HT1080 (cell line): ENCODE measurements at places on chromosomes 1 and 21. TPM values are rescaled to one million over a fixed set of nuclear protein-coding genes. Genes with fewer than 3 reads are reported as not detected.

SLC30A10 gene
- total RNA-seq = not detected in 2 replicates

PLPPR4 gene
- total RNA-seq = 0.05 TPM in 1 of 2 replicates, not detected in the other

DLGAP3 gene
- 0.05 and 0.13 TPM in 2 replicates for total RNA-seq

DIP2A gene
- 16.7 and 17.7 TPM in 2 replicates for total RNA-seq

COL9A2 gene
- 0.07 and 0.43 TPM in 2 replicates for total RNA-seq

IRF6 gene
- 0.05 TPM in 1 of 2 replicates, not detected in the other for total RNA-seq

CEPT1 gene
- total RNA-seq = 29.3 and 35.7 TPM in 2 replicates

CRYBG2 gene
- 0.03 and 0.27 TPM in 2 replicates for total RNA-seq

SPRR2E gene
- not detected in 2 replicates for total RNA-seq

SPOCD1 gene
- 16.4 and 25.2 TPM in 2 replicates for total RNA-seq

HSD3B2 gene
- not detected in 2 replicates for total RNA-seq

PIK3C2B gene
- total RNA-seq = 2.8 and 4.6 TPM in 2 replicates

RASSF5 gene
- 8.5 and 9.0 TPM in 2 replicates for total RNA-seq

SLAMF6 gene
- not detected in 2 replicates for total RNA-seq

OPTC gene
- total RNA-seq = not detected in 2 replicates

CELA2B gene
- total RNA-seq = not detected in 2 replicates

COL11A1 gene
- 0.10 and 0.71 TPM in 2 replicates for total RNA-seq

CD5L gene
- total RNA-seq = 0.27 TPM in 1 of 2 replicates, not detected in the other

ARMH1 gene
- total RNA-seq = not detected in 2 replicates

IL19 gene
- total RNA-seq = 0.57 TPM in 1 of 2 replicates, not detected in the other

MKNK1 gene
- total RNA-seq = 13.0 and 16.9 TPM in 2 replicates

PSMD4 gene
- total RNA-seq = 233 and 234 TPM in 2 replicates

TFAP2E gene
- total RNA-seq = not detected in 2 replicates

POU3F1 gene
- not detected in 2 replicates for total RNA-seq

CYP4A22 gene
- not detected in 2 replicates for total RNA-seq

OR2W3 gene
- total RNA-seq = 2.0 and 2.2 TPM in 2 replicates

GJA8 gene
- total RNA-seq = not detected in 2 replicates

OR6K3 gene
- not detected in 2 replicates for total RNA-seq

ATAD3B gene
- total RNA-seq = 57.0 and 59.0 TPM in 2 replicates

FCRL2 gene
- not detected in 2 replicates for total RNA-seq

MYBPHL gene
- not detected in 2 replicates for total RNA-seq

ACOT11 gene
- total RNA-seq = 1.9 and 2.0 TPM in 2 replicates

OLFML2B gene
- 1.1 and 2.2 TPM in 2 replicates for total RNA-seq

CYP4X1 gene
- total RNA-seq = 0.03 TPM in 2 replicates

TNFSF18 gene
- 0.03 TPM in 1 of 2 replicates, not detected in the other for total RNA-seq

COL8A2 gene
- total RNA-seq = 1.2 and 1.5 TPM in 2 replicates

PDZK1IP1 gene
- not detected in 2 replicates for total RNA-seq

HCRTR1 gene
- not detected in 2 replicates for total RNA-seq

GPA33 gene
- total RNA-seq = 0.19 and 1.0 TPM in 2 replicates

ARHGEF11 gene
- 17.7 and 19.0 TPM in 2 replicates for total RNA-seq

OR2AK2 gene
- total RNA-seq = not detected in 2 replicates

LRRC38 gene
- 0.43 and 0.71 TPM in 2 replicates for total RNA-seq

PRAMEF15 gene
- total RNA-seq = not detected in 2 replicates

EPRS1 gene
- total RNA-seq = 89.2 and 95.3 TPM in 2 replicates

CTNNBIP1 gene
- 32.2 and 33.3 TPM in 2 replicates for total RNA-seq

MRAP gene
- total RNA-seq = 0.31 TPM in 1 of 2 replicates, not detected in the other

KRTAP19-3 gene
- total RNA-seq = not detected in 2 replicates

SMPDL3B gene
- 0.34 and 0.60 TPM in 2 replicates for total RNA-seq
